ENCODE measurements at places on chromosomes 4 and X.

DNA sequence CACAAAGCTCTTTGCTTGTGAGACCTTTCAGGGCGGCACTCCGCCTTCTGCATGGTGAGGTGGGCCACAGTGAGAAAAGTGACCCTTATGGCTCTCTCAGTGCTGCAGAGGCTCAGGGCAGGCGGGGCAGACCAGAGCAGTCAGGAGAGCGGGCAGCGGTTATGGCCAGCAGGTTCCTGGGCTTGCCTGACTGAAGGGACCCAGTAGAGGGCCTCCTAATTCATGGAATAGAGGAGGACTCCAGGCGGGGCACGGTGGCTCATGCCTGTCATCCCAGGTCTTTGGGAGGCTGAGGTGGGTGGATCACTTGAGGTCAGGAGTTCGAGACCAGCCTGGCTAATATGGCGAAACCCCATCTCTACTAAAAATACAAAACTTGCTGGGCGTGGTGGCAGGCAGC, 91.4 kb downstream of the CLNK start:
- no peak for DNase-seq

- no peak for DNase-seq
Measured at GRCh38 chrX:153944140-153944799, at the start of gene RENBP. RENBP (minus strand) TSS chrX:153944643; CDS start chrX:153944610, 33 bp downstream.

GRCh38 chr4:180296036-180296599, 1947.1 kb upstream of the TENM3 start:
- no peak for DNase-seq

- no peak for DNase-seq
Measured at GRCh38 chrX:85203461-85203970, 40.1 kb downstream of the SATL1 start.

- DNase-seq, result no peak
Measured at GRCh38 chr4:113700602-113701150, 60.9 kb downstream of the CAMK2D start.
